Stimulated activated naive B cell treated with anti-CD40 and anti-IgM and Interleukin-4, amounts not matched to agents 10 μg/mL and 1 μg/mL and 100 μg/mL, for 72 hours (primary cell): ENCODE measurements at places on chromosomes 5 and 9.

DNA sequence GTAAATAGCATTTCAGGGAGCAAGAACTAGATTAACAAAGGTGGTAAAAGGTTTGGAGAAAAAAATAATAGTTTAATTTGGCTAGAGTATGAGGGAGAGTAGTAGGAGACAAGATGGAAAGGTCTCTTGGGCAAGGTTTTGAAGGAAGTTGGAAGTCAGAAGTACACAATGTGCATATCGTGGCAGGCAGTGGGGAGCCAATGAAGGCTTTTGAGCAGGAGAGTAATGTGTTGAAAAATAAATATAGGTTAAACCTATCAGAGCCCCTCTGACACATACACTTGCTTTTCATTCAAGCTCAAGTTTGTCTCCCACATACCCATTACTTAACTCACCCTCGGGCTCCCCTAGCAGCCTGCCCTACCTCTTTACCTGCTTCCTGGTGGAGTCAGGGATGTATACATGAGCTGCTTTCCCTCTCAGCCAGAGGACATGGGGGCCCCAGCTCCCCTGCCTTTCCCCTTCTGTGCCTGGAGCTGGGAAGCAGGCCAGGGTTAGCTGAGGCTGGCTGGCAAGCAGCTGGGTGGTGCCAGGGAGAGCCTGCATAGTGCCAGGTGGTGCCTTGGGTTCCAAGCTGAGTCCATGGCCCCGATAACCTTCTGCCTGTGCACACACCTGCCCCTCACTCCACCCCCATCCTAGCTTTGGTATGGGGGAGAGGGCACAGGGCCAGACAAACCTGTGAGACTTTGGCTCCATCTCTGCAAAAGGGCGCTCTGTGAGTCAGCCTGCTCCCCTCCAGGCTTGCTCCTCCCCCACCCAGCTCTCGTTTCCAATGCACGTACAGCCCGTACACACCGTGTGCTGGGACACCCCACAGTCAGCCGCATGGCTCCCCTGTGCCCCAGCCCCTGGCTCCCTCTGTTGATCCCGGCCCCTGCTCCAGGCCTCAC lies at the start of gene CA9:
CA9 (plus strand) TSS at position 797 of the 893 bp plus-strand sequence; CDS start at position 829, 32 bp downstream.
- DNase-seq: no peak

GRCh38 chr5:57845025-57845424 lies 362.4 kb upstream of the ACTBL2 start:
- DNase-seq: no peak

DNA sequence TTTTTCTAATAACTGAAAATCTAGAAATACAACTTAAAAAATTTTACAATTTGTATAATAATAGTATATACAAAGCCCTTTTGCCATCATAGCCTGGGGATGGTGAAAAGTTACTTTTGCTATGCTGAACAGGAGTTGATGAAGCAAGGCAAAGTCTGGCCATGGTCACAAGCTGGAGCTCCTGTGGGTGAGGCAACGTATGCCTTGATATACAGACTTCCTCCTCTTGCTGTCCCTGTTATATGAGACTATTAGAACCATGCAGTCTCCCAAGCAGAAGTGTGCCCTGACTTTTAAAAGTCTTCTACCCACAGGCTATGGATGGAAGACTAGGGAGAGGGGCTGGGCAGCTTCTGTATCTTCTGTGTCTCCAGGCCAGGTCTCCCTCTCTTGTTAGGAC lies 15.7 kb downstream of the FAM151B start:
- DNase-seq: no peak

GRCh38 chr5:139215107-139215975 lies 17.2 kb upstream of the SIL1 start:
- no peak for DNase-seq

- DNase-seq: no peak
Measured at GRCh38 chr5:131242728-131243255, 21.1 kb upstream of the CDC42SE2 start.

DNA sequence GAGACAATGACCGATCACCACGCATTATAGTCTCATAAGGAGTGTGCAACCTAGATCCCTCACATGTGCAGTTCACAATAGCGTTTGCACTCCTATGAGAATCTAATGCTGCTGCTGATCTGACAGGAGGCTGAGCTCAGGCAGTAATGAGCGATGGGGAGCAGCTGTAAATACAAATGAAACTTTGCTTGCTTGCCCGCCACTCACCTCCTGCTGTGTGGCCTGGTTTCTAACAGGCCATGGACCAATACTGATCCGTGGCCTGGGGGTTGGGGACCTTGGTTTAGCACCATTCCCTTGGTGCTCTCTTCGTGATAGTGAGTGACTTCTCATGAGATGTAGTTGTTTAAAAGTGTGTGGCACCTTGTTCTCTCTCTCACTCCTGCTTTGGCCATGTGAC lies 50.2 kb downstream of the PRLR start:
- DNase-seq: no peak

- DNase-seq: no peak
Measured at GRCh38 chr5:33711094-33711679, 180.6 kb downstream of the ADAMTS12 start.

DNA sequence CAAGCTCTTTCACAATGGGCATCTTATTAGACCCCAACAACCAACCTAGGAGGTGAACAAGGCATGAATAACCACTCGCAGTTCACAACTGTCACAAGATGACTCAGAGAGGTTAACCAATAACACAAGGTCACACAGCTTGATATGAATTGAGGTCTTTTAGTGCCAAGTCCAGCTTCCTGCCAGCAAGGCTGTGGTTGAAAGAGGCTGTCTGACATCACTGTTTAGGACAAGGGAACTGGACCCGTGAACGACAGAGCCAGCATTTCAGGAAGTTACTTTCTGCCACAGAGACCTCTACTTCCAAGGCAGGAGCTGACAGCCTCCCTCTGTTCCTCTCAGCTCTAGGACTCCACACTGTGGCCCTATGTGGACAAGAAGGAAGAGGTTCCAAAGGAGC lies 53.4 kb upstream of the ALDH1B1 start:
- DNase-seq: no peak

- DNase-seq: no peak
Measured at GRCh38 chr9:116141864-116142561, 11.6 kb upstream of the PAPPA start.

GRCh38 chr9:18398038-18398437 lies 75.9 kb upstream of the ADAMTSL1 start:
- no peak for DNase-seq

DNA sequence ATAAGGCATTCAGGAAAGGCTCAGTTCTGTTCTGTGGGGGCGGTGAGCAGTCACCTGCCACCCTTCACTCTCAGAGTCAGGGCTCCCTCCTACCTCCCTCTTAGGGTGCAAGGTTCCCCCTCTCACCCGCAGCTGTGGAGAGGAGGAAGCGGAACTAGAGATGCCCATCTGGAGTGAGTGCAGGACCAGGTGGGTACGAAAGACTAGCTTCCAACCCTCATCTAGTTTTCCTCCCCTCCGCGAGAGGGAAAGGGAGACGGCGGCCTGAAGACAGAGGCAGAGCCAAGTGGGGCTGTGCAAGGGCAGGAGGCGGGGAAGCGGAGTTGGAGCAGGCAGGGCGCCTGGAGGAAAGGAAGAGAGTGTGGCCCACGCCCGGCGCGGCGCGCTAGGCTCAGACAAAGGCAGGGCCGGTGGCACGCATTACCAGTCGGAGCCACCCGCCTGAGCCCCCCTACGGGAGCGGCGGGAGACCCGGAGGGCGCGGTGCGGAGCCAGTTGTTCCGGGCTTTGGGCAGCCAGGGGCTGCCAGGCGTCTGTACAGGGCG lies 7.3 kb downstream of the PRR7 start:
- DNase-seq: no peak

GRCh38 chr5:132224716-132225115 lies 2.9 kb downstream of the P4HA2 start:
- DNase-seq: no peak

DNA sequence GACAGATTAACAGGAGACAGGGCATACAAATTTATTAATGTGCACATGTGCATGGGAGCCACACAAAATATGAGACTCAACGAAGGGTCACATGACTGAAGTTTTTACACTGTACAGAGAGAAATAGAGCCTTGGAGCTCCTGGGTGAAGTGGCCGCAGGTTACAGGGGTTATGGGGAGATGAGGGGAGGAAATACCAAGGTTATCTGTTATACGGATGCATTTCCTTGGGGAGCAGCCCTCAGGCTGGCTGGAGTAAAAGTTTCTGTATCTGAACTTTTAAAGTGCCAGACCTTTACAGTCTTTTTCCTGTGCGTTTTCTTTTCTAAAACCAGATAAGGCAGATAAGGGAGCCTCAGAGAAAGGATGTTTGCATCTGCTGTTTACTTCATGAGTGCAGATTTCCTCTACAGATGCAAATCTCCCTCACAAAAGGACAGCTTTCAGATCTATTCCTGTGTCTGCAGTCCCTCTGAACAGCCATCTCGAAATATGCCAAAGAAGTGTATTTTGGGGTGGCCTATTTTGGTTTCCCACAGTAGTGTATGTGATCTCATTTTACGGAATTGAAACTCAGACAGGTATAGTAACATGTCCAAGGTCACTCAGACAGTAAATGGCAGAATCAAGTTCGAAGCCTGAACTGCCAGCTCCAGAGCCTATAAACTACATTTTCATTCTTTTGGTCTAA lies 139.3 kb upstream of the FBXL17 start:
- DNase-seq: no peak

DNA sequence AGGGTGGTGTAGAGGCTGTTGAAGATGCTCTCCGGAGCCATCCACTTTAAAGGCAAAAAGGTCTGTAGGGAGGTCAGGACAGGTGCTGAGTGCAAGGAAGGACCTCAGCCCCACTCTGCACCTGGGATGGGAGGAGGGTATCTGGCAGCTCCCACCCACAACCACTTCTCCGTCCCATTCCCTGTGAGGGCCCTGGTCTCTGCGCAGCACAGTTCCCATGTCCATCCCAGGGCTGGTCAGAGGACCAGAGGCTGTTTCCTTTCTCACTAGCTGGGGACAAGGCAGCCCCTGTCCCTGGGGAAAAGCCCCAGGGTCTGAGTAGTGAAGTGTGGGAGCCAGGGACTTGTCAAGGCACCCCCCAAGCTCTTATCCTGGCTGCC lies 33.7 kb upstream of the CSF1R start:
- DNase-seq: no peak

DNA sequence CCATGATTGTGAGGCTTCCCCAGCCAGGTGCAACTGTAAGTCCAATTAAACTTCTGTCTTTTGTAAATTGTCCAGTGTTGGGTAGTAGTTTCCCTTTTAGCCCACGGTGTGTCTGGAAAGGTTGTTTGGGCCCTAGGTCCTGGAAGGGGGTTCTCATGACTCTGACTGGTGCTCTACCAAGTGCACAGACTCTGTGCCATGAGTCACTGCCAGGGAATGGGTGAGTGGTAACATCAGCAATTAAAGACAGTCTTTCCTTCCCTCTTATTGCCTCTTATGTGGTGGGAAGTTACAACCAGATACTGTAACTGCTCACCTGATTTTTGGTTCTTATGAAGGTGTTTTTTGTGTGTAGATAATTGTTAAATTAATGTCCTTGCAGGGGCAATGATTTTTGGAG lies 141.2 kb downstream of the PRDM9 start:
- DNase-seq: no peak

DNA sequence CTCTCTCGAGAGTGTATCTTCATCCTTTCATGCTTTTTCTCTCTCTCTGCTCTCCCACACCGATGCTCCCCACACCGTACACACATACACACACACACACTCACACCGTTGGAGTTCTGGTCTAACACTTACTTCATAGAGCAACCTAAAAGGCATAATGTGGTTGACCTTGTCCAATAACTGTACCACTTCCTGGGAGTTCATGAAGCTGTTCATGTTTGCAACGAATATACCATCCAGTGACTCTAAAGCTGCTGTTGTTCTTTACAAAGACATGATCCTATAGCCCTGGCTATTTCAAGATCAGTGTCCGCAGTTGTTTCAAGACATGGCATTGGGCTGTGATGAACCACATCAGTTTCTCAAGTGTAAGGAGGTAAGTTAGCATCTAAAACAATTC lies 10.0 kb downstream of the MEF2C start:
- no peak for DNase-seq

GRCh38 chr9:70052768-70053167 lies 9.1 kb downstream of the MAMDC2 start:
- DNase-seq: no peak

DNA sequence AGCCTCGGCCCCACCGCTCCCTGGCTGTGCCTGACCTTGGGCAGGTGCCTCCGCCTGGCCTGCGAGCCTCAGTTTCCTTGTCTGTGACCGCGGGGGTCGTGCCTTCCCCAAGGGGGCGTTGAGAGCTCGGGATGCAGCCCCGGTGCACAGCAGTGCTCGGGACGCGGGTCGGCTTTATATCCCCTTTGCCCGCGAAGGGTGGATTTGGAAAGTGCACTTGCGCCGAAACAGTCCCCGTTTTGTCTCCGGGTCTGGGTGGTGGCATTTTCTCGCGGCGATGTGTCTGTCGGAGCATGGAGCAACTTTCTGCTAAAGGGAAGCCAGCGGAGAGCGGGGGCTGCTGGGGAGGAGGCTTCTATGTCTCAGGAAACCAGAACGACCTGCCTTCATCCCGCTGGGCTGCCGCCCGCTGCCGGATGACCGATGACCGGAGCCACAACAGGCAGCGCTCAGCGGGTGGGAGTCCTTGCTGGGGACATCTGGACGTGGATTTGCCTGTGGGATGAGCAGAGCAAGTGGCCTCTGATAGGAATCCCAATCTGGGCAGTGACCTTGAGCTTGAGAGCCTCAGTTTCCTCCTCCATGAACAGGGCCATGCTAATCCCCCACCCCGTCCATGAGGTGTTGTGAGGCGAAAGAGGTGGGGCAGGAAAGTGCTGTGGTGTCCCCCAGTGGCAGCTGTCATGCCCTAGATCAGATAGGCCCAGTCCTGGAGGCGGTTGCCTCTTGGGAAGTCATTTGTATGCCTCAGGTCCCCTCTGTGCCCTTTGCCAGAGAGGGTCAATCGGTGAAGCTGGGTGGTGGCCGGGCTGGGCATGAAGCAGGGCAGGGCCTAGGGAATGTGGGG lies 651 bp downstream of the HRH2 start:
- no peak for DNase-seq

GRCh38 chr5:173056783-173057061 lies 570 bp downstream of the CREBRF start:
- no peak for DNase-seq

DNA sequence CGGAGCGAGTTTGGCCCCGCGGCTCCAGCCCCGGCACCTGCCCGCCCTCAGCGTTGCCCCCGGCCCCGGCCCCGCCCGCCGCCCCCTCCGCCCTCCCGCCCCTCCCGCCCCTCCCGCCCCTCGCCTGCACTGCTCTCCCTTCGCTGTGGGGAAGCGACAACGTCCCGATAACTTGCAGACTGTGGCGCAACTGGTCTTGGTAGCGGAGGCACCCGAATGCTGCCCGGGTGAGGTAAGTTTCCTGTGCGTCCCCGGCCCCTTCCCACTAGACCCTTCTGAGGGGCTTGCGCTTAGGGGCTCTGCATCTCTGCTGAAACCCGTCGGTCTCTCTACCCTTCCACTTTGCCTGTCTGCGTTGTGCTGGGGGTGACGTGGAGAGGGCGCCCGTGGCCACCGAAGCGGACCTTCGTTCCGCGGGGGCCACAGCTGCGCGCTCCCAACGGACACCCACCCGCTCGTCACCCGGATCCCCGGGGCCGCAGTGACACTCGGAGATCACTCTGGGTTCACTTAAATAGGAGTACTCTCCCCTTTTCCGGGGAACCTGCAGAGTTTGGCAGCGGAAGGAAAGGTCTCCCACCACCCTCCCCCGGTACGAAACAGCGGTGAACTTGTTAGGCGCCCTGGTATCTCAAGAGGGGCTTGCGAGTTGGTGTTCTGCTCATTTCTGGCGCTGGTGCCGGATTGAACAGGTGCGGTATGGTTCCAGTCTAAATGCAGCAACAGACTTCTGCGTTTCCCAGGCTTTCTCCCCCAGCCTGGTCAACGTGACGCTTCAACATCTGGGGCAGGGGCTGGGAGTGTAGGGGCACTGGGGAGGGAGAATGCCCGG lies 707 bp downstream of the PIP5K1B start:
- peak; percentile 29 for DNase-seq
